Fibroblast of villous mesenchyme (primary cell): ENCODE measurements at places on chromosomes 5 and 9.
A peak's percentile ranks its signal among the peaks of the same experiment; 100 is the strongest.

DNA sequence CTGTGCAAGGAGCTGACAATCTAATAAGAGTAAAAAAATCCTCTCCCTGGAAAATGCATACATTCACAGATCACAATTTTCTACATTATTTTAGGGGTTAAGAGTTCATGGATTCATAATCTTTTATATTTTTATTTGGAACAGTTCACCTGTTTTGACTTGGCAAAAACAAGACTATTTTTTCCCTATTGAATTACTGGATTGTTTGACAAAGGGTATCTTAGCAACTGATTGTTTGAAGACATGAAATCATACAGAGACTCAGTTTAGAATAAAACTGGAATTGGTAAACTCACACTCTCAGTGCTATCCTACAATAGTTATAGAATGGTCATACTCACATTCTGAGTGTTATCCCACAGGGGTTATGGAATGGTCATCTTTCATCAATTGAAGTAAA is 358.2 kb upstream of the PTGER4 start:
- DNase-seq: no peak

GRCh38 chr9:113625486-113625885 is 162.0 kb downstream of the RGS3 start:
- DNase-seq: no peak

DNA sequence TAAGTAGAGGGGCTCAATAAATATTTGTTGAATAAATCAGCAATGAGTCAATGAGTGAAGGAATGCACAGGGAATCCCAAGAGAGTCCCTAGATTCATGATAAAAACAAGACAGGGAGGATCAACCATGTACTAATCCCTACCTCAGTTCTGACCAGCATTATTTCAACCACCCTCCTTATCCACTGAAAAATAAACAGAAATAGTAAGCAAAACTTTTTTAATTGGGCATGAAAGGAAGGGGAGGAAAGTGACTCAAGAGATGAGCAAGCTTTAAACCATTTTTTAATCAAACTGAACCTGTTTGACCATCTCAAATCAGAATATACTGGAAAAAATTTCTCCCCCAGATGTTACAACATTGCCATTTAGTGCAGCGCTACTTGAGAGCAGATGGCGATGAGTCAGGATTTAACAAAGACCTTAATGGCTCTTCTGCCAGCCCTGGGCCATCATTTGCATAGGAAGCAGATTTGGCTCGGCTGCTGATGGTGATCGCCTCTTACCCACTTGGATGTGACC is 194.8 kb upstream of the SLC30A5 start:
- DNase-seq: peak; percentile 77

DNA sequence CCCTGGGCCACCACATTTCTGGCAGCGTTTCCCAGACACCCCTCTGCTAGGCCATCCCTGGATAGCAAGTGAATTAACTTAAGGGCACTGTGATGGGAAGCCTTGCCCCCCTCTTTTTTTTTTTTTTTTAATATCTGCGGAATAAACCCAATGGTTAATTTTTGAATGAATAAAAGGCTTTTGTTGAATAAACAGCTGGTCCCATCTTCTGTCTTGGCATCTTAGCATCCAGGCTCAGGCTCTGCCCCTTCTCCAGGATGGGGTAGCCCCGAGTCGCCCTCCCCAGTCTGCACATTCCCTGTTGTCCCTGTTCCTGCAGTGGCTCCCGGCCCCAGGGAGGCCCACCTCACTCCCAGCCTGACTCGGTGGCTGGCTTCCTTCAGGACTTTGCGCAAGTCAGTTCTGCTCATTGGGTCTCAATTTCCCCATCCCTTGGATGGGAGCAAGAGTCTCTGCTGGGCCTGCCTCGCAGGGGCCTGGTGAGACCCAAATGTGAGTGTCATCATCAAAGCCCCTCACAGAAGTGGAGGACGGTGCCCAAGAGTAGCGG is 29.0 kb upstream of the HMCN2 start:
- no peak for DNase-seq

GRCh38 chr5:116440457-116441001 is 134.1 kb downstream of the SEMA6A start:
- DNase-seq: no peak

- no peak for DNase-seq
These were observed 136.4 kb downstream of the SLF1 start for GRCh38 chr5:94754824-94755223.

DNA sequence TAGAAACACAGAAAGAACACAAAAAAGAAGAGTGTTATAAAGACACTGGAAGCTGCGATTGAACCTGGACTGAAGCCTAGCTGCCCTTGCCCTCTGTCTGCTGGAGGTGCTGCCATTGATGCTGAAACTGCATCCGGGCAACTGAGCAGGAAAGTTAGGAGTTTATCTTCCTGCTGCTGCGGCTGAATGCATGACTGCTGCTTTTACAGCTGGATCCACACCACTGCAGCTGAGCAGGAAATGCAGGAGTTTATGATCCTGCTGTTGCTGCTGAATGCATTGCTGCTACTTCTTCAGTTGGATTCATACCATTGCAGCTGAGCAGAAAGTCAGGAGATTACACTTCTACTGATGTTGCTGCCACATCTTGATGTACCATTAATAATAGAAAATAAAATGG is 21.8 kb upstream of the JAKMIP2 start:
- no peak for DNase-seq

DNA sequence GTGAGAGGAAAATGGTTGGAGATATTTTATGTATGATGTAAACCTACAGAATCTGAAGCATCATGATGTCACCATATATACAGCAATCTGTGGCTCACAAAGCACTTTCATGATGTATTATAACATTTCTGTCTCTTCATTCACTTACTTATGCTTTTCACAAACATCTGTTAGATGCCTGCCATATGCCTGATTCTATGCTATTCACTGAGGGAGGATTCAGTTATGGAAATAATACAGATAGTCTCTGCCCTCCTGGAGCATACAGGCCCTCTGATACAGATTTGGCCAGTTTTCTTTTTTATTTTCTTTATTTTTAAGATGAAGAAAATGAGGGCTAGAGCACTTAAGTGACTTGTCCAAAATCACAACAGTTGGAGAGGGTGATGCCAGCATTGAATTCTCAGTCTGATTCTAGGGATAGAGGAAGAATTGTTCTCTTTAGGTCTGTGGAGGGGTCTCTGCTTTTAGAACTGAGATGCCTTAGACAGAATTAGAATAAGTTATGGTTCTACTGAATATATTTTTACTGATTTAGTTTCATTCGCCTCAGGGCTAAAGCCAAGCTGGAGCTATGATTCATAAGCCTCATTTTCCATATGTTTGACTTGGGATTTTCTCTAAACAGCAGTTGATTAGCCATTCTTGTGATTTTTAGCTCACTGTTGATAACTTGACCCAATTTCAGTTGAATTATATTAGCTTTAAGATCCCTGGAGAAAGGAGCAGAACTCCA is 636.4 kb downstream of the PRELID2 start:
- no peak for DNase-seq

- no peak for DNase-seq
These were observed 153.5 kb upstream of the SH3GL2 start for GRCh38 chr9:17425384-17425783.

DNA sequence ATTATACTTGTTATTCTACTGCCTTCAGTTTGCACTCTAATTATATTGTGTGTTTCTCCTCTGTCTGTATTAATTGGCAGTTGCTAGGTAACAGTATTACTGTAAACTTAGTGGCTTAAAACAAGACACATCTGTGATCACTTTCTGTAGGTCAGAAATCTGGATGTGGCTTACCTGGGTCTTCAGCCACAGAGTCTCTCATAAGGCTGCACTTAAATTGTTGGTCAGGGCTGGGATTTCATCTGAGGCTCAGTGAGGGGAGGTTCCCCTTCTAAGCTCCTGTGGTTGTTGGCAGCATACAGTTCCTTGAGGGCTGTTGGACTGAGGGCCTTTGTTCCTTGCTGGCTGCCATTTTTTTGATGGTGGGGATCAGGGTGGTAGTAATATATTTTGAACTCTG is 68.8 kb downstream of the SLC44A1 start:
- no peak for DNase-seq

DNA sequence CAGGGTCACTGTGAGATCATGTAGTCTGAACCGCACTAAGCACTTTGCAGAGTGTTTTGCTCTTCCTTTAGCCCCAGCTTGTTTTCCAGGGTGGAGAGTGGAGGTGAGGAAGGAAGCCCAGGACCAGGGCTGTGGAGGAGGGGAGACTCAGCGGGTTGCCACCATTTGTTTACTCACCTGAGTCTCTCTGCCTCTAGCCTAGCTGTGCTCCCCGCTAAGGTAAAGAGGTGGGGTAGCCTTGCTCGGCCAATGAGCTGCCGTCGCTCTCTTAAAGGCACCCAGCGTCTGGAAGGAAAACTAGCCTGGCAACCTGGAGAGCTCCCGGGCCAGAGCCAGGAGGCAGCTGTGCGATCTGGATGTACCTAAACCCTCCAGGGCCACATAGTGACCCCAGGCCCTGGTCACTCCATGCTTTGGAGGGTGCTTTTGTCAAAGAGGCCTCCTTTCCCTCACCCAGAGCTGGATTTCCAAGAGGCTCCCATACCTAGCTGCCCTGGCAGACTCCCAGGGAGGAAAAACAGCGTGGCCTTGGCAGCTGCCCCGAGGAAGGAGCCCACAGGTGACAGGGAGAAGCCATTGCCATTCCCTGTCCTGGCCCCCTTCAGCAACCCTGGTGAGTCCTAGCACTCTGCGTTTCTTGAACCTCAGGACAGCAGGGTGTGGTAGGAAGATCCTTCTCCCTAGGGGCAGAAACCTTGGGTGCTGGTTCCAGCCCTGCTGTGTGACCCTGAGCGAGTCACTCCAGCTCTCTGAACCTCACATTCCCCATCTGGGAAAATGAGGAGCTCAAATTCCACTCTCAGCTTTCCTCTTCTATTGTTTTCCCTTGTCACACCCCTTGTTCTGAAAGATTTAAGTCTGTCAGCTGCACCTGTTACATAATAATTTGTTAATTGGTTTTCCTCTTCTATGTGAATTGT is 42.4 kb upstream of the LARP1 start:
- no peak for DNase-seq

GRCh38 chr5:178640331-178641045 is 13.6 kb upstream of the CLK4 start:
- no peak for DNase-seq

GRCh38 chr5:60147791-60148190 is 254.3 kb upstream of the PDE4D start:
- DNase-seq: no peak

DNA sequence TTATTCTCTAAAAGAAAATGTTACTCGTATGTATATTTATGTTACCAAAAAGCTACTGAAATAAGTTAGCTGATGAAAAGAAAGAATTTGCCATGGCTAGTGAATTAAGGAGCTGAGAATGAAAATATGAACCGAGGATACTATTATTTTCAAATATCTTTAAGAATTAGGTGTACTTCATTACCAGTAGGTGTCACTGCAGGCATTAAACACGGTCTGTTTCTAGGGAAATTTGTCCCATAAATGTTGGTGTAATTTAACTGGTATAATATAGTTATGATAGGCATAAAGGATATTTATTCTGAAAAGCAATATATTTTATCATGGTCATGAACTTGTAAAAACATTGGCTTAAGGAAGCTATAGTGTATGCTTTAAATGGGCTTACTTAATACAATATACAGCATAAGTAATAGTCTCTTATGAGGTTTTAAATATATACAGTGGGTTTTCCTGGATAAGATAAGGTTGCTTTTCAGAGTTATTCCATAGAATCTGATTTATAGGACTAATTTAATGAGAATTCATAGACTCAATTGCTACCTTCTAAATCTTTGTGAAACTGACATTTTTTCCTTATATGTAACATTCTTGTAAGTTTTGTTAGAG is 72.4 kb upstream of the MPDZ start:
- peak; percentile 74 for DNase-seq

DNA sequence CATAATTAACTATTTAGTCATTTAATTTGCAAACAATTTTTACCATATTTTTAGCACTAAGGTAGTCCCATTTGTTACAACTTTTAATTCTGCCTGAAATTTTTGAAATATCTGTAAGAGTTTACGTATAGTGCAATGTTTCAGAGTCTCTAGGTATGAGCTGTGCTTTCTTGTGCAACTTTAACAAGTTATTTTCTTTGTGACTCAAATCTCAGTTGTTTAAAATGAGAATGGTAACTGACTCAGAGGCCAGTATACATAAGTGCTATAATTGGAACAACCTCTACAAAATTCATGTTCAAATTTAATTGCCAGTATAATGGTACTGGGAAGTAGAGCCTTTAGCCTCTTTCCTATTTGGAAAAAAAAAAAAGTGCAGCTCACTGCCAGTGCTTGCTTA is 14.2 kb upstream of the ZNF883 start:
- no peak for DNase-seq

- DNase-seq: no peak
These were observed 4.4 kb downstream of the NDST1 start for GRCh38 chr5:150512368-150512747.

DNA sequence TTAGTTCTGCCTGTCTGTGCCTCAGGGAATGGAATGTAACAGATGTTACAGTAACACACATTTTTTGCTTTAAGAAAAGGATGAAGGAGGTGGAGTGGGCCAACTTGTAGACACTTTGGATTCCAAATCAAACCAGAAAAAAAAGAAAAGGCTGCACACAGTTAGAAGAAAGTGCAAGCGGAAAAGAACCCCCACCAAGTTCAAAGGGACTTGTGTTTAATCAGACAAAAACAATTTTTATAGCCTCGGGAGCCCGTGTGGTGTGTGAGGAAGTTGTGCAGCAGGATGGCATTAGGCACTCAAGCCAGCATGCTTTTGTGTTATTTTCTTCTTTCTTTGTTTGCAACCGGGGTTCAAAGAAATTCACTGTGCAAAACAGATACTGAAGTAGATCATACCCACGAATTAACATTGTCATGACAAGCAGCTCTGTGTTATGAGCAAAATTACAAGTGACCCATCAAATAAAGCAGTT is 189.5 kb downstream of the SEMA5A start:
- DNase-seq: no peak

DNA sequence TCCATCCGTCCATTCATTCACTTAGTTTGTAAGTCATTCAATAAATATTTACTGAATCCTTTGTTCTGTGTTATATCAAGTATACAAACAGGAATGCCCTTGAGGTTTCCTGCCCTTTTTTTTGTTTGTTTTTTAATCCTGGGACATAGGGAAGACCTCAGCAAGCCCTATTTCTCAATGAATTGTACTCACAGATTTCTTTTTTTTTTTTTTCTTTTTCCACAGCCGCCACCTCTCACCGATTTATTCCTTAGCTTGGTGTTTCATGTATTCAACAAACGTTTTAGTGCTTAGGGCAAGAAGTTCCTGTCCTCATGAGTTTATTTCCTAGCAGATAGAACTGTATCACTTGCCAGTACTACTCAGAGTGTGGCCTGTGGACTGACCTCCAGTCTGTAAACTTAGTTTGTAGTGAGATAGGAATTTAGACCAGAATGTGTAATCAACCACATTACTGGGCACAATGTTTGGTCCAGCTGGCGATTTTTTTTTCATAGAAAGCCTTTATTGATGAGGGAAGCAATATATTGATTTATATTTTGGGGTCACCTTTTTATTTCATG is 35.4 kb upstream of the C5orf47 start:
- peak; percentile 75 for DNase-seq

GRCh38 chr5:123208668-123209501 is 119.8 kb downstream of the PRDM6 start:
- no peak for DNase-seq

GRCh38 chr5:106121972-106122605 is 1548.6 kb downstream of the EFNA5 start:
- DNase-seq: peak; percentile 15
